ENCODE measurements at places on chromosomes 3 and 15.

- no peak for DNase-seq
Measured at GRCh38 chr15:79657722-79658121, 225.6 kb downstream of the MINAR1 start.

DNA sequence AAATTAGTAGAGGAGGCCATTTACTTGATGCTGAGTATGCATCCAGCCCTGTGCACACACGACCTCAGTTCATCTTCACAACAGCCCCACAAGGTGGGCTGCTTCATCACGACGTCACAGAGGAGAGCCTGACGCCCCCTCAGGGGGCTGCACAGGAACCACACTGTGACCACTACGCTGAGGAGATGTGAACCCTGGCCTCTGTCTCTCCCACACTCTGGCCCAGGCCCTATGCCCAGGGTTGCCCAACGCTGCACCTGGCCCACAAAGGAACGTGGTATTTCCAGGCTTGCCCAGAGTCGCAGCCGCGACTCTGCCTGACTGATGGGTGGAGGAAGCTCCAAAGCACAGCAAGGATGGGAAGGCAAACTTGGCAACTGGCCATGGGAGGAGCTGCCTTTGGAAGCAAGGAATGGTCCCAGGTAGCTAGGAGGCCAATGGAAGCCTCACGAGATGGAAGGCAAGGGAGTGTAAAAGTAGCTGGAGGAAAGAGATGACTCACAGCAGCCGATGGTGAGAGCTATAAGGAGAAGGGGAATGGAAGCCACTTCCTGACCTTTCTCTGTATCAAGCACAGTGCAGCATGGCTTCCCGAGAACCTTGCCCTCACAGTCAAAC is 226.0 kb downstream of the KLF13 start:
- DNase-seq, result no peak

DNA sequence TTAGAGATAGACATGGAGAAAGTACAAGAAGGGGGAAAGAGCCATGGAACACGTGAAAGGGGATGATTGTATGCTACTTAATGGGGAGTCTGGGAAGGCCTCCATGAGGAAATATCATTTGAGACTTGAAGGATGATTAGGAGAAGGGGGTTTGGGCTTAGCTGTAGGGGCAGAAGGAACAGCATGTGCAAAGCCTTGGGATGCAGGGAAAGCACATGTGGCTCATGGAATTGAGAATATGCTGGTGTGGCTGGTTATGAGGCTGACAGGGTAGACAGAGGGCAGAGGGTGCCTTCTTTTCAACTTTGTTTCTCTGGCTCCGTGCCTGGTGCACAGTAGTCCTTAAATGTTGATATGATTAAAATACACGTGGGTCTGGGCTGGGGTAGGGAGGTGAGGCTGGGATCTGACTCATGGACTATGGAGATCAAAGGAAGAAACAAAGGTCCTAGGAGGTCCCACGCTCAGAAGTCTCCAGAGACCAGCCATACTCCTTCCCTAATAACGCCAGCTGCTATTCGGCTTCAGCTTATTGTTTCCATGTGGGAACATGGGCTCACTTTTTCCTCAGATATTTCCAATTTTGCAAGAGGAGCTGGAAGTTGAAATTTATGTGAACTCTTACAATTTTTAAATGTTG is 1.1 kb downstream of the GTF2E1 start:
- no peak for DNase-seq

- DNase-seq, result no peak
Measured at GRCh38 chr3:85251766-85252165, 293.0 kb downstream of the CADM2 start.

DNA sequence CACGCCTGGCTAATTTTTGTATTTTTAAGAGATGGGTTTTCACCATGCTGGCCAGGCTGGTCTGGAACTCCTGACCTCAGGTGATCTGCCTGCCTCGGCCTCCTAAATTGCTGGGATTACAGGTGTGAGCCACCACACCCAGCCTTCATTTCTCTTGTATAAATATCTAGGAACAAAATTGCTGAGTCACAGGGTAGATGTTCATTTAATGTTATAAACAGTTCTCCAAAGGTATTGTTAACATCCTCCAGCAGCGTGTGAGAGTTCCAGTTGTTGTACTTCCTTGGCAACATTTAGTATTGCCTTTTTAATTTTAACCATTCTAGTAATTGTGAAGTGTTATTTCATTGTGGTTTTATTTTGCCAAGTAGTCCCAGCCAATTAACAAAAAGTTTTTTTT is 23.6 kb upstream of the MTMR14 start:
- DNase-seq, result no peak

DNA sequence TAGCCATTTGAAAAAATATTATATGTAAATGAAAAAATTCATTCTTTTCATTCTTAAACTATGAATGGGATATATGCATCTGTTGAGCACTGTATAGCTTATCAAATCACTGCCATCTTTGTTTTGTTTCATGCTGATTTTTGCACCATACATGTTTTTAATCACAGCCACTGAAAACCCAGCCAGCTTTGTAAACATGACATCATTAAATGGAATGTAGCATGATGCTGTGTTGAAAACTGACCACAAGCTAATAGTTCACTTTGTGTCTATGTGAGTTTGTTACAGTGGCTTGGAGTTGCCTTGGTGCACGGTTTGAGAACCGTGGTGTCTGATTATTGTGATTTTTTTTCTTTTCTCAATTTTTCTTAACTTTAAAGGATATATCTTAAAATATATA is 75.7 kb downstream of the GMPS start:
- peak; percentile 94 for DNase-seq

DNA sequence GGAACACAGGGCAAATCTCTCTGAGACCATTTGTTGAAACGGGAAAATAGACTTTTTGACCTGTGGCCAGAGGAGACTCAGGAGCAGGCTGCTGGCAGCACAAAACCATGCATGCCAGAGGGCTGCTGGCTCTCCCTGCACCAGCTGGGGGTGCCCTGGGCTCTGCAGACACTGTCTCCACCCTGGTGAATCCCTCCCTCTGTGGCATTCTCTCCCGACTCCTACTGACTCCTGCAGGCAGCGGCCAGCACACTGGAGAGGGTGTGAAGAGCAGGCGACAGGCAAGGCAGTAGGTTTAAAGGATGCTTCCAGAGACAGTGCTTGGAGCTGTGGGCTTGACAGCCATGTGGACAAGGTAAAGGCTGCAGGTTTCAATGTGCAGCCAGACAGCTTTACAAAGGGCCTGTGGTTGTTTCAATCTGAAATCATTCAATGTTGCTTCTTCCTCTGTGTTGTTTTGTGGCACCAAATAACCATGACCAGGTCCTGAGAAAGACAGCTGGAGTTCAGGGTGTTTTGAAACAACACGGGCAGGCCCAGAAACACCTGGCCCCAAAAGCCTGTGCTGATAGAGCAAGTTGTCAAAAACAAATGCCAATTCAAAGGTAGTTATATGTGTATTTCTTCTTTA is 431.0 kb upstream of the ATP10A start:
- DNase-seq, result no peak

DNA sequence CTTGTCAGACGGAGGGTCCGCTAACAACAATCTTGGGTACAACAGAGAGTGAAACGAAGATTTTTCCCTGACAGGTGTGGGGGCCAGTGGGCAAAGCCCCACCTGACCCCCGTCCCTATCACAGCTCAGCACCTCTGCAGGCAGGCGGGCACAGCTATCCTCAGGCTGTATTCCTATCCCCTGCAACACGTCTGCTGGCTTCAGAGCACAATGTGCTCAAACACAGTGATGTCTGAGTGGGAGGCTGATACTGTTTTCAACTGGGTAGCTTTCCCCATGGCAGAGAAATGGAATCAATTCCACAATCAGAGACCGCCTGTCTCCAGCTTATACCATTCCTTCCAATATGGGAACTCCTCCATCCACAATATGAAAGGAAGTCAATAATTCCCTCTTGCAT is 28.0 kb downstream of the TLE3 start:
- no peak for DNase-seq

DNA sequence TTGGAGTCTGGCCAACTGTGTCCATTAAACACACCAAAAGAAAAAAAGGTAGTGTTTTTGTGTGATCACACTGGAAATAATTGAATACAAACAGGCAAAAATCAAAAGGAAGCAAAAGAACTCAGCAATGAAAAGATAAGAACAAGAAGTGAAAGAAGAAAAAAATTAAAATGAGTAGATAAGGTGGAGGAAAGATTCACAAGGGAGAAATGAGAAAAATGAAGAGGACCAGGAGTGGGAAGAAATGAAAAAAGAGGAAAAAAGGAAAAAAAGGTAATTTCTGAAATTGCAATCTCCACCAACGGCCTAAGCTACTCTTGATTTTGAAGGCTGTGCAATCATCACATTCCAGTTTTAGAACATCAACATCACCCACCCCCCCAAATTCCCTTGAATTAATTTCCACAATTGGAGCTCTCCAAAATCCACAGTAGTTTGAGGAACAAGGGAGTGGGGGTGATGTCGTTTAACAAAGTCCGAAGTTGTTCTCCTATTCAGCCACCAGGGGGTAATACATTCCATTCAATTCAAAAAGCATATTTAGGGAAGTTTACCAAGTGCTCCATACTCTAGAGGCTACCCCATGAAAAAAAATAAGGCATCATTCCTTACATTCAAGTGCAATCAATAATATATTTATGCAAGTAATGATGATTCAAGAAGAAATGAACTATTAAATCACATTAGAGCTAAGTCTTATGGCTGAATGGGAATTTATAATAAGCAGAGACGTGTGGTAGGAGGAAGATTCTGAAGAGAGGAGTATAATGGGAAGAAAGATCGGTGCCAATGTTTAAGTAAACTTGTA is 37.4 kb downstream of the ZNF860 start:
- DNase-seq, result peak; percentile 57

DNA sequence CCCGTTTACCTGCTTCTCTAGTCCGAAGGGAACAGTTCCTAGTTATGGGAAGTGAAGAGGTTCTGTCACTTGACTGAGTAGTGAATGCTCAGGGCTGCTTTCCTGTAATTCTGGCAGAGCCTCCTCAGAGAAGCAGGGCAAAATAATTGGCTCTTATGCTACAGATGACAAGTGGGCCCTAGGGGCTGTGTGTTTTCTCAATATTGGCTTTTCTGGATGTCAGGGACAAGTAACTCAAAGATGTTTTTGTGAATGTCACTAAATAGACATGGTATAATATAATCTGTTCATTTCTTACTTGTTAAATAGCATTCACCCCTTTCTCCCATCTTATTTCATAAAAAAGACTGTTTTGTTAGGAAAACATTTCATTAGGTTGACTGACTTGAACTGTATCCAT is 40.1 kb downstream of the SGO1 start:
- DNase-seq, result no peak

DNA sequence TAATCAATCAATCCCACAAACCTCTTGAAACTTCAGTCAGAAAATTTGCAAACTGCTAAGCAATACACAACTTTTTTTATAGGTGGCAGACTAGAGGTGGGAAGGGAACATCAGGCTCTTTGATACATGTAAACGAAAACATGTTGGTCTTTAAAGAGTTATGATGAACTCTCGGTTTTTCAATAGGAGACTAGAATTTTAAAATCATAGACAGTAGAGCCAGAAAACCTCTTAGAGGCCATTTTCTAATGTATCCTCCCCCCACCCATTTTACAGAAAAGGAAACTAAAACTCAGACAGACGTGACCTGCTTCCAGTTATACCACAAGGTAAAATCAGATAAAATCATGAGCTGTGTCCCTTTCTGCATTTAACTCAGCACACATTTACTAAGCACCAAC is 179.1 kb upstream of the LPP start:
- no peak for DNase-seq

DNA sequence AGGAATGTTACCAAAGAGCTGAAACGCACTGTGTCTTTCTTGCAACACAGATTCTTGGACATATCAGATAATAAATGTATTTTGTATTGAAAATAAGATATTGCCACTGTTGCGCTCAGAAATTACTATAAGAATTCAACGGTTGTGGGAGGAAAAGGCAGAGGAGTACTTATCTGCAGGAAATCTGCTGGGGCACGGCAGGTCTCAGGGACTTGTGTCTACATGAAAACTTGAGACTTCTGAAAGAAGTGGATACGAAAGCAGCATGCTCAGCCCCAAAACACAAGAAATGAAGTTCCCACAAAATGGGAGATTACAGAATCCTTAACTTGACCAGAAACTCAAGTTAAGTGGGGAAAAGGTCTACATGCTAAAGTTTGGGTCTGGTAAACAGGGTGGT is 86.5 kb downstream of the IGSF11 start:
- no peak for DNase-seq

DNA sequence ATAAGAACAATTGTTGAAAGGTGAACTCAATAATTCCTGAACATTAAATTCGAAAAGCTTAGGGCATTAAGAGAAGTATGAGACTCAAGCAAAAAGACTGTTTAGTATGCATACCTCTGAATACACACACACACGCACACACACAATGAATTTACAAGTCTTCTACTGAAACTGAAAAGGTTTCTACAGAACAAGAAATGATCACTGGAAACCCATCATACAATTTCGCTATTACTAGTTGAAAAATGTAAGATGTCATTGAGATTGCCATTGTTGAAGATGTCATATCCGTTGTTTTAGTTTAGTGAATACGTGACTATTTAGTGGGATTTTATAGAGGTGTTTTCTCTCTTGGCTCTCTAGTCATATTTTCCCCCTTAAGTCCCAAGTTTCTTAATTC is 106.8 kb downstream of the FOXB1 start:
- no peak for DNase-seq

- no peak for DNase-seq
Measured at GRCh38 chr3:5739299-5739935, 551.9 kb downstream of the EDEM1 start.

DNA sequence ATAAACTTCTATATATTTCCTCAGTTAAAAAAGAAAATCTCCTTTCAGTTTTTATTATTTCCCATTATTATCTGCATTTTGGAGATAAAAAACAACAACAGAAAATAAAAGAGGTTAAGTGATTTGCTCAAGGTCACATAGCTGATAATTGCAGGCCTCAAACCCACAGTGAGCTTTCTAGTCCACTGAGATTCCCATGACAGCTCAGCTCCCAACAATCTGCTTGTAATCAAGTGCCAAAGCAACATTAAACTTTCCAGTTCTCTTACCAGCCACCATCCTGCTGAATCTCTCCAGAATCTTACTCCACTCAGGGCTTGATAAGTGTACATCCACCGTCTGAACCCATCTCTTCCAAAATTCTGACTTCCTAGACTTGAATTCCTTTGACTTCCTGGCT is 318.2 kb upstream of the SEMA6D start:
- DNase-seq, result peak; percentile 47

DNA sequence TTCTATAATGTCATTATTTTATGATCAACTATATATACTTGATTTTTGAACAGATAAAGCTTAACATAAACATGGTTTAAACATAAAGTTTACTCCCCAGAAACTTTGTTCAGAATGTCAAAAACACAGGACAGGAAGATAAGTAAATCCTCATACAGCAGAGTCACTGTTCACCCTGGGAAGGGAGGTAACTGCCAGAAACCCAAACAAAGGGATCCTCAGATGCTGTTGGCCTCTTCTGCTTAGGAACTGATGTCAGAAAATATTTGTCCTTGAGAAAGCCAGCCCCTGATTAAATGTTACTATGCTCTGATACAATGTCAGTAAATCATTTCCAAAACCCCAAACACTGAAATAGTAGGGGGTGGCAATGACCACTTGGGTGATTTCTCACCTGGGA is 185.3 kb downstream of the TJP1 start:
- DNase-seq, result no peak

- peak; percentile 50 for DNase-seq
Measured at GRCh38 chr3:66441129-66441528, 59.7 kb downstream of the LRIG1 start.

Measured in iris pigment epithelial cell (primary cell).